Activated naive CD4-positive, alpha-beta T cell treated with anti-CD3 and anti-CD28 coated beads for 36 hours (primary cell): ENCODE measurements at places on chromosomes 2 and 18. TPM values are rescaled to one million over a fixed set of nuclear protein-coding genes. Genes with fewer than 3 reads are reported as not detected.

Gene CCDC138
- total RNA-seq = 7.4 TPM

Gene SLC19A3
- total RNA-seq = not detected

Gene DYSF
- total RNA-seq = 0.05 TPM

Gene NAT8
- total RNA-seq = not detected

Gene GBX2
- total RNA-seq = not detected

Gene MIB1
- total RNA-seq = 22.8 TPM

Gene MC4R
- not detected for total RNA-seq

Gene PLEKHM3
- total RNA-seq = 7.0 TPM

Gene GREB1L
- total RNA-seq = not detected

Gene TEX261
- total RNA-seq = 18.7 TPM

- no peak for DNase-seq
These were observed 77.2 kb upstream of the NFU1 start for GRCh38 chr2:69514406-69514805.

GRCh38 chr2:203533676-203534591, 1.2 kb downstream of the RAPH1 start:
- peak; percentile 32 for DNase-seq

- DNase-seq = no peak
These were observed 28.2 kb downstream of the SDC1 start for GRCh38 chr2:20196657-20197161.

- DNase-seq = no peak
These were observed 62.1 kb downstream of the RND3 start for GRCh38 chr2:150425121-150425955.

GRCh38 chr2:211816754-211817153, 721.8 kb downstream of the ERBB4 start:
- DNase-seq = no peak

GRCh38 chr2:134583462-134583861, 135.3 kb downstream of the TMEM163 start:
- DNase-seq = no peak

- no peak for DNase-seq
These were observed 46.5 kb upstream of the NR4A2 start for GRCh38 chr2:156379071-156379470.

GRCh38 chr18:53441761-53442414, 782.6 kb downstream of the MBD2 start:
- no peak for DNase-seq

DNA sequence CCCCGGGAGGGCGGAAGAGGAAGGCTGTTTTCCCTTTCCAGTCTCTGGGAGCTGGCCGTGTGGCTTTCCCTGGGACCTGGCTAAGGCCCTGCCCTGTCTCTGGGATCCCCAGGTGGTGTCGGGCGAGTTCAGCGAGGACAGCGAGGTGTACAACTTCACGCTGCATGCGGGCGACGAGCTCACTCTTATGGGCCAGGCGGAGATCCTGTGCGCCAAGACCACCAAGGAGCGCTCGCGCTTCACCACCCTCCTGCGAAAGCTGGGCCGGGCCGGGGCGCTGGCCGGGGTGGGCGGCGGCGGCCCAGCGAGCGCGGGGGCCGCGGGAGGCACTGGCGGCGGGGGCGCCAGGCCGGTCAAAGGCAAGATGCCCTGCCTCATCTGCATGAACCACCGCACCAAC, 11.2 kb downstream of the GAREM2 start:
- DNase-seq = no peak

DNA sequence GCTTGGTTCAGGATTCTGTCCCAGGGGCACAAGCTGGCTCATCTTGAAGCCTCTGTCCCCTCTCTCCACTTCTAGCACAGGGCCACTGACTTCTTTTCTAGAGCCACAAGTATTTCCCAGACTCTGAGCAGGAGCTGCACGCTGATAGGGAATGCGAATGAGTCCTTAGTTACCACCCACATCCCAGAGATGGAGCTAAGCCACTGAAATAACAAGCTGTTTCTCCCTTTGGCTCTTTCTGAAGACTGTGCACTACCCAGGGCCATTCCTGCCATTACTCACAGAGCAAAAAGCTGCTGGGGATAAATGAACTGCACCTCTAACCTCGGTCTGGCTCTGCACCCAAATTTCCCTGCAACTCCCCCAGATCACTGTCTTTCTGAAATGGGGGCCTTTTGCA, 70.6 kb downstream of the TSN start:
- DNase-seq = no peak

- DNase-seq = no peak
These were observed 234.4 kb downstream of the RNF152 start for GRCh38 chr18:61658431-61658830.

- no peak for DNase-seq
These were observed 294.8 kb upstream of the NRP2 start for GRCh38 chr2:205387350-205388055.

- no peak for DNase-seq
These were observed 151.8 kb upstream of the STK17B start for GRCh38 chr2:196322973-196323810.

- DNase-seq = no peak
These were observed 5.1 kb downstream of the SLC39A10 start for GRCh38 chr2:195662138-195662537.

DNA sequence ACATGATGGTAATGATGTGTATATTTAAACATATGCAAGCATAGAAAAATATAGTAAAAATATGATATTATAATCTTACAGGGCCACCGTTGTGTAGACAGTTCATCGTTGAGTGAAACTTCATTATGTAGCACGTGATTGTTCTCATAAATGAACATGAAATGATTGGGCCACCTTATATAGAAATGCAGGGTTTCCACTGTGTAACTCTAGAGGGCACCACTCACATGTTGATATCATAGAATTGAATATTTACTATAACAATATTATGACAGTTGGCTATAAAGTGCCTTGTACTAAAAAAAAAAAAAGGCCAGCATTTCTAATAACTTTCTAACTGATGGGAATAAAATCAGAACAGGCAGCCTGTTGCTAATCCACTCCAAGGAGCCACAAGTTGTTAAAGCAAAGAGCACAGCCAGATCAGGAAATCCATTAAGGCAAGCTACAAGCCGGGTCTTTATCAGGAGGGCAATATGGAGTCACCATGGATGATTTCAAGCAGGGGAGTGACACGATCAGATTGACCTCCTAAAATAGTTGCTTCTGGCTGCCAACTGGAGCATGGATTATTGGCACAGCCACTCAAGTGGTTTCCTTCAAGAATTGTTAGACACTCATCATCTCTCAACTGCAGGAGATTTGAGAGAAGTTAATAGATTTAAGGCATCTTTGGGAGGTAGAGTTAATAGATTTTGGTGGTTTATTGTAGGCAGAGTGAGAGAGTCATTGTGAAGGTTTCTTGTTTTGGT, 16.7 kb downstream of the IL1F10 start:
- peak; percentile 43 for DNase-seq

DNA sequence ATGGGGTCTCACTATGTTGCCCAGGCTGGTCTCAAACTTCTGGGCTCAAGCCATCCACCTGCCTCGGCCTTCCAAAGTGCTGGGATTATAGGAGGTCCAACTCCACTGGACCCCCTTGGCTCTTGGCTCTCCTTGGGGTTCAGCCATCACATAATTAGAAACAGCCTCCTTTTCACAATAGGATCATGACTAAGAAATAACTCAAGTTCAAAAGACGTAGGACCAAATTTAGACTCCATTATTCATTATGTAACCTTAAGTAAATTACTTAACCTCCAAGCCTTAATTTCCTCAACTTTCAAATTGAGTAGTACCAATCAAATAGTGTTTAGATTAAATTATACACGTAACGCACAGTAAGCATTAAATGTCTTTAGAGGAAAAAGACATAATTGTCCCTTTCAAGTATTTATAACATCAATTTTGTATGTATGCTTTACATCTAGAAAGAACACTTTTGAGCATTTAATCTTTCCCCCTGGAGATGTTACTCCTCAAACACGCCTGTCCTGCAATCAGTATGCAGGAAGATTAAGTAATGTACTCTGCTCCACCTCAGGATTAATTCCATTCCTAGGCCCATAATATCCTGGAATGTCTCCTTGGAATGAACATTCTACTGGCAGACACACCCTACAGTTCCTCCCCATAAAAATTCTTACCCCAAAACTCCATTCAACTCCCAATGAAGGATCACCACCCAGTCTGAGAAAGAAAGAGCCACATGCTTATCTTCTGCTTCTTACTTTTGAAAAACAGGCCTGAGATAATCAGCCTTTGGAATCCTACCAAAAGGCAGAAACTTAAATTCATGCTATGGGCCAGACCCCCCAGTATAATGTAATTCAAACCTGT, 49.1 kb downstream of the COBLL1 start:
- DNase-seq = no peak

DNA sequence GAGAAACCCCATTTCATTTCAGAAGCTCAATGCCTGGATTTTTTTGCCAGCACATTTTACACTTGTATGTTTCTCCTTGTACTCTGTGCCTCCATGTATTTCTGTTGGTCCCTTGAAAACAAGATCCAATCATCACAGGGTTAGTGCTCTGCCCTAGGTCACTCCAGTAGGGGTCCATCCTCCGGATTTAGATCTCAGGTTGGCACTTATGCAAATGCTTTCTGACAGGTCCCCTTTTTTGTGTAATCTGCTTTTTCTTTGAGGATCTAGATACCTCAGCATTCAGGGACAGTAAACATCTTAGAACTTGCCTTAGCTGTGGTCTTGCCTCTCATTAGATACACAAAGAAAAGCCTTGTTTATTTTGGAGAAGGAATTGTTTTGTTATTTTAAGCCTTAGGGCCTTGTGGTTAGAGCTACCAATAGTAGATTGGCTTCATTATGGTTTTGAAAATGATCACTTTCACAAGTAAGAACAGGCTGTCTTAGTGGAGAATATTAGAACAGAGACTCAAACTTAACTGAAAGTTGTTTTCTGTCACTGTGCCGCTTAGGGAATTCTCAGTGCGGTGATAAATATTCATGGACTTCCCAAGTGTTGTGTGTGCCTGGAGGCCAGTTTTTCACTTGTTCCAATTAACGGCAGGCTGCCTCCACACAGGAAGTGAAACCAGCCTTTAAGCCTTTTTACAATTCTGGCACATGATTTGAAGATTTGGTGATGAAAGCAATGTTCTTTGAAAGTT, 7.8 kb downstream of the MERTK start:
- peak; percentile 17 for DNase-seq

- peak; percentile 3 for DNase-seq
These were observed 15.2 kb upstream of the ANKRD53 start for GRCh38 chr2:70962885-70963878.

DNA sequence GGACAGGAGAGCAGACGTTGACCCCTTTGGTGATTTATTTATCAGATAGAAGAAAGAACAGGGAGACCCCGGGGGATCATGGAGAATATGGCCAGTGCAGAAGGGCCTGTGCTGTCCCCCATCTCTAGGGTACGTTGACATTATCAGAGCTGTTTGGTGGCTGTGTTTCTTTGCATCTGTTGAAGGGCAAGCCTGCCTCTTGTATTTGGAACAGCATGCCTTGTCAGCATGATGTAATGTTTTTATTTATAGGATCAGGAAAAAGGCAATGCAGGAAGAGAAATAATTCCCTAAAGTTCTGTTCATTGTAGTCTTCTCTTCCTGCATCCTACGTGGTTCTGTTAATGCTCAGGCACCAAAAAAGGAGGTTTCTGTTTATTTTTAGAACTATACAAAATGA, 49.8 kb upstream of the CABYR start:
- DNase-seq = no peak

DNA sequence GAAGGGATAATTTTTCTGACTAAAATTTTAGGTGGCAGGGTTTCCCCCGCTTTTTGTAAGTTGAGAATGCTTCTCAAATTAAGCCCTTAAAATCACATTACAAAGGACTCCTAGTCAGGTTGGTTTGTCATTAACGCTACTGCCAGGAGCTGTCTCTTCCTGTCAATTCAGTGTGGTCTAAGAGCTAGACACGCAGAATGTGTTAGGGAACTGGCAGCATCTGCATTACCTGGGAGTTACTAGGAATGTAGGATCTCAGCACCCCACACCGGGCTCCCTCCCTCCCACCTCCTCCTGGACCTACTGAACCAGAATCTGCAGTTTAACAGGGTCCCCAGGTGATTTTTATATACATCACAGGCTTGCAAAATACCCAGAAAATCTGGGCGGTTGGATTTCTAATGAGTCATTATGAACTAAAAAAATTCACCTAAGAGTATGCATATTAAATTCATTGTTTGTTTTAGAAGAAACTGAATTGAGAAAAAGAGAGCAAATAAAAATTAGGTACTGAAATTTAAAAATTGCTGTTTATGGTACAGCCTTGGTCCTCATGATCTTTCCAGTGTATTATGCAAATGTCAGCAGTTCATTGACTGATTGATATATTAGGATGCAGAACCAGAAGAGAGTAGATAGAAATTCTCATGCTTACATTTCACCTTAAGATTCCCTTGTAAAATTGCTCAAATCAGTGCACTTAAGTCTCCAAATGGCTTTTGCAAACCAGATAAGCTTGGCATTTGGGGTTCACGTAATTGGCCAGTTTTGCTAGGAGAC, 130.9 kb upstream of the ITGA6 start:
- DNase-seq = no peak

DNA sequence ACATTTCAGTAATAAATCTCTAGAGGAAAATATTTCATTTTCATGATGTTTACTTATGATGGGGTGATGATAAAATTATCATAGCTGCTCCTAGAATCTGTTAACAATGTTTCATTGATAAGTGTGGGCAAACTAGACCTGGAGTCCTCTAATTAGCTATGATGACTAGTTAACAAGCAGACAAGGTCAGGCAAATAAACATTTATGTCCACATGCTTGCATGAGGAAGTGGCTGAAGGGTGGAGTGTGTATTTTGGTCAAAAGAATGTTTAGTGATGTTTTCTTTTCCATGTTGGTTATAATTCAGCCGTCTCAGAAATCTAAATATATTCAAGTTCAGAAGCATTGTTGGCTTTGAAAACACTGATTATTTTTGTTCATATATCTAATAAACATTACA, 99.9 kb upstream of the FN1 start:
- no peak for DNase-seq

DNA sequence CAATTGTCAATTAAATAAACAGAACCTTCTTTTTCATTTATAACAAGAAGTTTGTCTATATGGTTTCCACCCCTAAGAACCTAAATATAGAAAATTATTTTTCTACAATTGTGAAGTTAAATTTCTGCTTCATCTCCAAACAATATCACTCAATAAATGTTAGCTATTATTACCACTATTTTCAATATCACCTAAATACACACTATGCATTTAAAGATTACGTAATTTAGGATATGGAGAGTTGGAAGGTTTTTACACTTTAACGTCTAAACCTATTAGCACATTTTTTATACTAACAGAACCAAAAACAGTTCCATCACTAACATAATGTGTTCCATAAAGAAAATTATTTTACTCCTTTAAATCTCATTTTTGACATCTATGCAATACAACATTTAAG, 48.0 kb downstream of the ROCK2 start:
- DNase-seq = no peak
